ENCODE measurements at places on chromosomes 16 and 17.
A peak's percentile ranks its signal among the peaks of the same experiment; 100 is the strongest.

DNA sequence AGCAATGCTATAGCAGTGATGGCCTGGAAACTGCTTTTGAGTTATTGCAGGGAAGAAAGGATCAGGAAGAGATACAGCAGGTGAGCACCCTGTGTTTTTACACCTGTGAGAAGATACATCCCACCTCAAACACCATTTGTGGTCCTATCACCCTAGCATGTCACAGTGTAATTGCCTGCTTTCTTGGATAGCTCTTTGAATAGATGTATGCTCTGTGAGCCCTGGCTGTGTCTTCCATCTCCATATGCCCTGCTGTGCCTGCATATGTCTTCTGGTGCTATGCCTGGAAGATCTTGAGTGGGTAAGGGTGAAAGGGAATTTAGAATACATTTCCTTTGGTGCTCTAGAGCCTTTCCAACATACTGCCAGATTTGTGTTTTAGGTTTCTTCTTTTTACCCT, 15.5 kb downstream of the HLF start:
- DNase-seq, result no peak

- DNase-seq, result no peak
Observed at GRCh38 chr17:65102788-65103187, 34.4 kb upstream of the RGS9 start.

- DNase-seq, result no peak
Observed at GRCh38 chr17:43341715-43342588, 56.8 kb upstream of the ARL4D start.

GRCh38 chr17:19470530-19471261, 59.7 kb downstream of the RNF112 start:
- DNase-seq, result peak; percentile 60

DNA sequence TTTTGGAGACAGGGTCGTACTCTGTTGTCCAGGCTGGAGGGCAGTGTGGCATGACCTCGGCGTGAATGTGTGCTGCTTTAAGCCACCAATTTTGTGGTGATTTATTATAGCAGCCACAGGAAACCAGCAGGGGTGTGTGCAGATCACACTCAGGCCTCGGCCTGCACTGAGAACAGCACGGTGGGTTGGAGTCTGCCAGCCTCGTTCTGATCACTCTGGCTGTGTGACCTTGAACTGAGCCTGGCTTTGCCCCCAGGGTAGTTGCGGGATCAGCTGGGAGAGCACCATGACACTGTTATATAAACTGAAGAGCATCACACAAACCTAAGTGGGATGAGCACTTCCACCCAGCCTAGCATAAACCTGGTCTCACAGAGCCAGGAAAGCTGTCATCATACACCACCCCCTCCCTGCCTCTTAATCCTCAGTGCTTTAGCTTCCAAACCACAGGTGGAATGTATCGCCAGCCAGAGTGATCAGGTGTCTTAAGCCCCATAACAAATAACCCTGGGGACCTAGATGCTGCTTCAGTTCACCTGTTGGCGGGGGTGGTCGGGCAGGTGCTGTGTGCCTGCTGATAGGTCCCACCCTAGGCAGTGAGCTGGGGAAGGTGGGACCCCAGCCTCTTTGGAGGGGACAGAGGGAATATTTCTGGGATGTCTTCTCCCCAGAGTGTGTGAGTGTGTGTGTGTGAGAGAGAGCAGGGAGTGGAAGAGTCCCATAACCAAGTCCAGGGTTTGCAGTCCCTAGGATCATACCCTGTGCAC, 28.6 kb upstream of the NDRG4 start:
- no peak for DNase-seq

GRCh38 chr16:12054868-12055267, 78.3 kb downstream of the SNX29 start:
- no peak for DNase-seq

DNA sequence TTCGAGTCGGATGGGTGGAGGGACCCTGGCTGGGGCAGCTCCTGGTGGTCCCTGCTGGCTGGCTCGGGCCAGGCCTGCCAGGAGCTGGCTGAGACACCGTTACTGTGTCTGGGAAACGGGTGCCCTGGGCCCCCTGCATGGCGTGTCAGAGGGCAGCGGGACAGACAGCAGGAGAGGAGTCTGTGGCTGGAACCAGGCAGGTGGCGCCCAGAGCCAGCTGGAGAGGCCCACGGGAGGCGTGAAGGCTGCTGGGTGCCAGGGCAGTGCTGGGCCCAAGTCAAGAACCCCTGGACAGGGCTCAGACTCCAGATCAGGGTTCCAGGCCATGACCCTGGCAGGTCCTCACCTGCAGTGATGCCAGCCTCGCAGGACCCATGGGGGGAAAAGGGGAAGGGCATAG, 16.6 kb downstream of the SOX8 start:
- no peak for DNase-seq

GRCh38 chr17:50625032-50625871, 9.4 kb upstream of the ABCC3 start:
- no peak for DNase-seq

- no peak for DNase-seq
Observed at GRCh38 chr16:84581158-84581557, 36.7 kb downstream of the COTL1 start.

DNA sequence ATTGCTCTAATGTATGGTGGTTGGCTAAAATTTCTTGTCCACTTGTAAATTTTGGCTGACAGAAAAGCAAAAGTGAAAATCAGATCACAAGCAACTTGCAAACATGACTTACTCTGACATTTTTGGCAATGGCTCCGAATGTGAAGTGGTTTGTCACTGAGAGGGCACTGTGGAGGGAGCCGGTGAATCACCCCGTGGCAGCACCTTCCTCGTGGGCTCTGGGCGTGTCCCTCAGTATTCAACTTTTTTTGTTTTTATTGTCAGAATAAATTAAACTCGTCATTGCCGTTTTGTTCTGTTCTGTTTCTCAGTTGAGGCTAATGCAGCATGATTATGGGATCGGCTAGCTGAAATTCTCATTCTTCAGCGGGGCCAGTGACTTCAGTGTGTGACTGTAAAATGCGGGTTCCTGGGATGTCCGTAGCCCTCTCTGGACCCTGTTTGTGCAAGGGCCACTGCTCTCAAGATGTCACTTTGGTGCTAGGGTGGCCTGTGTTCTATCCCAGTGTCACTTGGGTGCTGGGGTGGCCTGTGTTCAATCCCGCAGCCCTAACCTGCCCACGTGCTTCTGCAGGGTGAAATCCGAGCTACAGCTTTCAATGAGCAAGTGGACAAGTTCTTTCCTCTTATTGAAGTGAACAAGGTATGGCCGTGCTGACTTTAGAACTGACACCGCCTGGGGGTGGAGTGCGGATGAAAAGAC, 48.8 kb downstream of the RPA1 start:
- DNase-seq, result peak; percentile 37

- DNase-seq, result no peak
Observed at GRCh38 chr16:87308826-87309225, 8.4 kb downstream of the C16orf95 start.

GRCh38 chr16:50265260-50265659, 1.1 kb upstream of the ADCY7 start:
- DNase-seq, result no peak

DNA sequence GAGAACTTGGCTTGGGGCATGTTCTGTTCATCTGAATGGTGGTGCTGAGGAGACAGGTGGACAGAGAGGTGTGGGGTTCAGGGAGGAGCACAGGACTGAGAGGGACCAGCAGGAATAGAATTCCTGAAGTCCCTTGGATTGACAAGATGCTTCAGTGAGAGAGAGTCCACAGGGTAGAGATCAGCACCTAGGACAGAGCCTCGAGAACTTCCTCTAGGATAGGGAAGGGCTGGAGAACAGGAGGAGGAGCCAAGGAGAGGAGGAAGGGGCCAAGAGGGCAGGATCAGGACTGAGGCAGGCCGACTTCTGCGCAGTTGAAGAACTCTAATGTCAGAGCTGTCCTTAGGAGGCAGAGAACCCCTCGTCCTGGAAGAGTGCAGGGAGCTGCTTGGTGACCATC, 138.4 kb downstream of the PRKCB start:
- DNase-seq, result no peak
